ENCODE measurements at places on chromosomes 7 and 10.
A peak's percentile ranks its signal among the peaks of the same experiment; 100 is the strongest.

DNA sequence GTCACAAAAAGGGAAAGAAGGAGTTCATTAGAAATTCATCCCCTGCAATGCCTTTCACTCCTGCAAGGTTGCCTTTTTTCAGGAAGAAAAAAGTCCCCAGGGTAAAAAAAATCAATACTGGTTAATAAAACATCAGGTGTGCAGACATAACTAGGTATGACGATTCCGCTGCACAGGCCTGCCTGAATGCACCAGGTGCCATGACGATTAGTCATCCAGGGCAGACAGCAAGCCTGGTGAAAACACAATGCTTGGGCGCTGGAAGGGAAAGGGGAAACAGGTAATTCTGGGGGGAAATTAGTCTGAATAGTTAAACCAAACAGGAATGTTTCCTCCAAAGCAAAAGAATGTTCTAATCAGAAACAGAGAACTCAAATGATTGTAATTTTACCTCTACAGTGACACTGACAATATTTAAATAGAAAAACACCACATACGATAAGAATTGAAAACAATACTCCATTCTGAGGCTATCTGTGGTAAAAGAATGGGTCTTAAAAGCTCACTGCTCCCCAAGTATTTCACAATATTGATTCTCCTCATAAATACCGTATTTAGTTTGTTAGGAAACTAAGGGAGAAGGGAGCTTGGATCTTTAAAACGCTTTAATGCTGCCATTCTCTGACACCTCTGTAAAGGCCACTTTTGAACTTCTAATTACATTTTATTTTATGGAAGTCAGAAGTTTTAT lies 45.2 kb downstream of the VPS41 start:
- DNase-seq: no peak

- DNase-seq: no peak
Observed at GRCh38 chr7:130309986-130310385, 17.0 kb downstream of the CPA4 start.

DNA sequence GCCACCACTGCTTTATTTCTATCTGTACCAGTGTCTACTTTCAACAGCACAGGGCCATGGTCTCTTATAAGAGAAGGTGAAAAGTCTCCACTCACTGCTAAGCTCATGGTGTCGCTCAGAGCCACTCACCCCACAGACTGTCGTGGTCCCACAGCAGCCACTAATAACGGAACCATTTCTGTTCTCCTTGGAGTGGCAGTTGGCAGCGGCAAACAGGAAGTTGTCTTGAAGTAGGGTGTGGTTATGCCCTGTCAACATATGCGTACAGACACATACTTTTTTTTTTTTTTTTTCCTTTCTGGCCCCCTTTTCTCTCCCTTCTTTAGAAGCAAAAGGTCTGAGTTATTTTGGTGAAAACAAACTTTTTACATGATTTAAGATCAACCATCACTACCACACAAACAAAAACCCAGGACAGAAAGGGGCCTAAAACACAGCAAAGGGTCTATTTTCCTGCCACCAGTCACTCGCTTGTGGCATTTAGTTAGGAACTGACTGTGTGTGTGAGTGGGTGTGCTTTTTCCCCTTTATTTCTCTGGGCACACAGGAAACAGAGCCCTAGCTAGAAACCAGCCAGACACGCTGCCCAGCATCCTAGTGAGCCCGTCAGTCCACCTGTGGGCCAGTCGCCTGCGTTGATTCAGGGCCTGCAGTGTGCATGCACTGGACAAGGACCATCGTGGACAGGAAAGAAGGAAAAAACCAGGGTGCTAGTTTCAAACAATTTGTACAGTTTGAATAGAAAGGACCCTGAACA lies 96.7 kb upstream of the EFCAB10 start:
- peak; percentile 35 for DNase-seq

GRCh38 chr7:24133691-24134090 lies 150.3 kb upstream of the NPY start:
- no peak for DNase-seq

- no peak for DNase-seq
Observed at GRCh38 chr10:92342796-92343195, 51.8 kb downstream of the MARCHF5 start.

GRCh38 chr10:124153023-124153826 lies 59.8 kb upstream of the CHST15 start:
- no peak for DNase-seq

- DNase-seq: no peak
Observed at GRCh38 chr7:99557940-99558305, 519 bp upstream of the ZNF655 start.

DNA sequence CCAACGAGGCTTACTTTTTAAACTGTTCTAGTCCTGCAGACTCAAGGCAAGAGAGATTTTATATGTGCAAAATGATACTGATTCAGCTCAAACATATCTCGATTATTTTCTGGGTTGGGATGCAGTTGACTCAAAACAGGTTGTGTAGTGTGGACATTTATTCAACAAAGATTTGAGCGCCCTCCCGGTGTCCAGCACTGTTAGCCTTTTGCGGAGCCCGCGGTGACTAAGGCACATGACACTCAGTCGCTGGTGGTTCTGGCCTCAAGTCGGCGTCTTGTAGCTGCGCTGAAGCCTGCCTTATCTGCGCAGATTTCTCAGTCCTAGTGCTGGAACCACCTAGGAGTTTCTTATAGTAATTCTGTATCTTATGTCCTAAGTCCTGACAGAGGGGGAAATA lies 938 bp upstream of the CADPS2 start:
- DNase-seq: no peak

DNA sequence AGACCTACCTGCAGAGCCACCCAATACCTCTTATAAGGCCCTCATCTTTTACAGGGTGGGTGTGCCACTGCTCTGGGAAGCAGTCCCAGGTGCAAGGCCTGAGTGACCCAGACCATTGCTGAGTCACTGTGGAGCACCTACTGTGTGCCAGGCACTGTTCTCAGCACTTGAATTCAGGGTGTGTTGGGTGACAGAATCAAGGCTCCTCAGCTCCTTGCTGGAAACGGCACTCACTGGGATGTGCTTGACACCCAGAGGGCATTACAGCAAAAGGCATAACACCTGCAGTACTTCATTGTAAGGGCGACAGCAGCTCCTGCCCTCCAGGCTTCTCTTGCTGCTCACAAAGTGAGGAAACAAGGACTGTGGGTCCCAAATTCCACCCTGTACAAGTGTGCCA lies 7.1 kb downstream of the CAMK2B start:
- DNase-seq: no peak

DNA sequence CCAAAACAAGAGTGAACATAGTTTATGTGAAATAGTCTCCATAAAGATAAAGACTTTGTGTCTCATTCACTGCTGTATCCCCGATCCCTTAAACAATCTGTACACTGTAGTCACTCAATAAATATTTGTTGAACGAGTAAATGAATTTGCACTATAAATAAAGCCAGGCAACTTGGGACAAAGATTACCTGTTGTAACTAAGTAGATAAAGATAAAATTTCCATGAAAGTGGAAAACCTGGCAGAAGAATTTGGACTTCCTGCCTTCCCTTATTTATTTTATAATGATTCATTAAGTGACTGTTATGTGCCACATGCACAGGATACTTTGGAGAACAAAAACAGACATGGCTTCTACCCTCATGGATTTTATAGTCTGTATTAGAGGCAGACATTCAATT lies 277.7 kb upstream of the KAT6B start:
- DNase-seq: no peak

DNA sequence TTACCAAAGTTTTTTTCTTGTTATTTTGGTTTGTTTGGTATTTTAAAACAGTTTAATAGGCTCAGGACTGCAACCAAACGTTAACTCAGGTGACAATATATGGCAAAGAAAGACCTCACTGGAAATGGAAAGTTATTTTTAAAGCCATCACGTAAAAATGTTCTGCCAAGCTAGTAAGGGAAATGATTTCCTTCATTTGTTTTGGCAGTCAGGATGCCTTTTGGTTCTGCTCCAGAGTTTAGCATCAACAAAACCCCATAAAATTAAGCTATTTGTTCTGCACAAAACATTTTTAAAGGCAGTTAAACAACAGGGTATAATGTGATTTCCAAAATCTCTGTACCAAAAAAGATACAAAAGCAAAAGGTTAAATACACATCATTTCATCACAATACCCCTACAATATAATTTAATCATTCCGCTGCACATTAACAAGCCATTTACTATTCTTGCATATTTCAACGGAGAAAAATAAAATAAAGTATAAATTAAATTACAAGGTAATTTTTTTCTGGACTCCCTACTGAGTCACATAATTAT lies 172.4 kb downstream of the SEMA3E start:
- no peak for DNase-seq

- no peak for DNase-seq
Observed at GRCh38 chr7:99898836-99899235, 20.5 kb downstream of the TRIM4 start.

DNA sequence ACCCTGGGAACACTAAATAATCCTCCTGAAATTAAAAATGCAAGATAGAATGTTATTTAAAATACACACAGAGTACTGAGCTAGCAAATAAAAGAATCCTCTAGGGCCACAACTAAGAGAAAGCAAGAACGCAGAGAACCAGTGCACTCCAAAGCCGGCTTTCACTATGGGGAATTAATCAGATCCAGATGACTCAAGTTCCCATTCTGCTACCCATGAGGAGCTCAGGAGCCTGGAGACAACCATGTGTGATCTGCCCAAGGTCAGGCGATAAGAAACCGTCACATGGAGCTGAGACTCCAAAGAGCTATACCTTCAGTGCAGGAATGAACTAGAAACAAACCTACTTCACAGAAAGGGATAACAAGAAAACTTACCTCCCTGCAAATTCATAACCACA lies 19.5 kb upstream of the CYREN start:
- no peak for DNase-seq

DNA sequence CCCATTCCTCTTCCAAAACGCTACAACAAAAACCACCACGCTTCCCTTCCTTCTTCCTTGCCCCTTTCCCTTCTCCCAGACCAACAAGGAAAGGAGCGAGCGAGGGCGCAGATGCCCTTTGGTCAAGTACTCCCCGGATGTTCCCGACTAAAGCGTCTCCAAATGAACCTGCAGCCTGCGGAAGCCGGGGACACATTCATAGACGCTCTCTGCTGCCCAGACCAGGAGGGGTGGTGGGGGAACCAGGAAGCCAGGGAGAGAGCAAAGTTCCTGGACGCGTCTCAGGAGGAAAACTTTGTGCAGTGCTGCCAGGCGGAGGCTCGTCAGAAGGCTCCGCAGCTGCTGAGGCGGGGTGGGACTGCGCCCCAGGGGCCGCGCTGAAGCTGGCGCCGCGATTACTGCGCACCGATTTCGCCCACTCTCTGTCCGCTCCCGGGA lies 754 bp downstream of the SEMA3D start:
- no peak for DNase-seq

DNA sequence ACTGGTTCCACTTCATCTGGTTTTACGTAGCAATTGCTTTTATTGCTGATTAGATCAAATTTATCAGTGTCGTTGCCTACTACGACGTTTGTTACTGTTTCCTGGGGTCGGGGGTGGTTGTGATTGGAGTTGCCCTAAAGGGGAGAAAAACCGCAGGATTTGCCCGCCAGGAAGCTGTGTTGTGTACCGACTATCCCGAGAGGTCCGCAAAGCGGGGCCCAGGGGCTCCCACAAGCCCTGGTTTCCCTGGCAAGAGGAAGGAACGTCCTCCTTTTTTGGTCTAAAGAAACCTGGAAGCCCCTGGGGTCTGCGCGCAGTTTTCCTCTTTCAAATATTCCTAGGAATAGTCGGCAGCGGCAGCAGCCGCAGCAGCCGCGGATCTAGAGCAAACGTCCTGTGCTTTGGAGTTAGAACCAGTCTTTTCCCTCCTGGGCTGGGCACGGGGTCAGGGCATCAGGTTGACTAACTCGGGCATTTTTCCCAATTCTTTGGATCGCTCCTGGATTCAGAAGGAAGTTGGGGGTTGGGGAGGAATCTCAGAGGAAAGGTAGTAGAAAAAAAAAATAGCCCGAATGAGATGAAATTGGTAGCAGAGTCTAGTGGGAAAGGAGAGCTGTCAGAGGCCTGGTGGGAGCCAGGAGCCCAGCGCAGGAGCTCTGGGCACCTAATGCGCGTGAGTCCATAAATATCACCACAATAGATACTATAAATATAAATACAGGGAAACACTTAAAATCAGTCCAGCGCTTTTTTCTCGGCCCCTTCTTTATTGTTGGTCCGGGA lies 4.6 kb downstream of the VAX1 start:
- no peak for DNase-seq

GRCh38 chr7:140674356-140674800 lies 1.6 kb downstream of the ADCK2 start:
- no peak for DNase-seq
